Glomerular endothelial cell (primary cell): ENCODE measurements at places on chromosomes 5 and 9. TPM values are rescaled to one million over a fixed set of nuclear protein-coding genes. Genes with fewer than 3 reads are reported as not detected.

GRCh38 chr5:9381464-9381863 lies 164.4 kb downstream of the SEMA5A start:
- DNase-seq, result no peak

DNA sequence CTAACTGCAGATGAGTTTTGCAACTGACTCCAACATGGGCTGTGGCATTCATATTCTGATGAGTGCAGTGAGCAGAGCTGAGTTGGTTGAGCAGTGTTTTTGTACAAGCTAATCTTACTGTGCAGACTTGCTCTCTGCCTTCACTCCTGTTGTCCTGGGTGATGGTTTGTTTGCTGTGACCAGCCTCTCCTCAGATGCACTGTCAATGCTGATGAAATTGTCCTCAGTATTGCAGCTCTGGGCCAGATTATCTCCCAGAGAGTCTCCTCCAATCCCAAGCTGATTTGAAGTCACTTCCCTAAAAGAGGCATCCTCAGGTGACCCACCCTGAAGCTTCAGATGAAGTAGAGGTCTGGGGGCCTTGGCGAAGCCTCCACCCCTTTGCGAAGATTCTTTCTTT lies 581.8 kb downstream of the ACTL7B start:
- DNase-seq, result no peak

- DNase-seq, result no peak
Observed at GRCh38 chr9:70983723-70984295, 137.6 kb downstream of the TRPM3 start.

DNA sequence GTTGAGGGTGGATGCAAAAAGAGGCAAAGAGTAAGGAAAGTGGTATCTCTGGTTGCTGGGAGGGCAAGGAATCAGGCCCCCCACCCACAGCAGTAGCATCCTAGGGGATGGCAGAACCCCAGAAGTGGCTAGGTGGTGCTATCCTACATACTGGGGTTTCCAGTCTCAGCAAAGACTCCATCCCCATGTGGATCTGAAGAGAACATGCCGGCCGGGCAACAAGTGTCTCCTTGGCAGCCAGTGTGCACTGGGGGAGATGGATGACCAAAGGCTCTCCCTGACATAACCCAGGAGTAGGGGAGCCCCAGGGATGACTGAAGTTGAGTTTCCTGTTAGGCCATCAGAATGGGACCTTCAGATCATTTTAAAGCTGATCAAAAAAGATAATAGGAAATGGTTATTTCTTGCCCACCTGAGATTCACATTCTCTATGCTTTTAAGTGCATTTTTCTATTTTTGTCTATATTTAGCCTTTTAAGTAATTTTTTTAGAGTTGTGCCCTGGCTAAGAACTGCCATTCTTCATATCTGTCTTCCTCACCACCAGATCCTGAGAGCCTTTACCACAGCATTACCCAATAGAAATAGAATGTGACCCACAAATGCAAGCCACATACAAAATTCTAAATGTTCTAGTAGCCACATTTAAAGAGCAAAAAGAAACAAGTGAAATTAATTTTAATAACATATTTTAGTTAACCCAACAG lies 78.7 kb upstream of the SMIM23 start:
- no peak for DNase-seq

- no peak for DNase-seq
Observed at GRCh38 chr5:56152437-56152836, 80.7 kb downstream of the ANKRD55 start.

Gene WDR38
- total RNA-seq, result not detected in 2 replicates

Gene CYLC2
- total RNA-seq, result not detected in 2 replicates
